ENCODE measurements at places on chromosomes 1 and 21.

DNA sequence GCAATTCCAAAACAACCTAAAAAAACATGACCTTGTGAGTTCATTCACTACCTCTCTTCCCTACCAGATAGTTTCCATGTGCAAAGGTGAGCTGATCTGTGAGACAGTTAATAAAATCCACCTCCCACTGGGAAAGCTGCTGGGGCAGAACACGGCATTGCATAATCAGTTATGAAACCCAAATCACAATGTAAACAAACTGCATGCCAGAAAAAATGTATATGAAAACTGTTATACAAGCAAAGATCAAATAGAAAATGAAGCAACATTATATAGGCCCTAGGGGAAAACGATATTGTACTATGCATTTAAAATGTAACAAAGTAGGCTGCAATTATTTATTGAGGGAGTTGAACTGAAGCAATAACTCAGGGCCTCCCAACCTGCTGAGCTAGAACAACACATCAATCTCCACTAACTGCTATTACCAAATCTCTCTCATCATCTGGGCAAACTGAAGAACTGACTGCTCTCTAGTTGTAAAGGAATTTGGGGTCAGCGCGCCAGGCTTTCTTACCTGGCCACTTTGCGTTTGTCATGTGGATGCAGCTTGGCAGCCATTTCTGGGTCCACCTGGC lies 31.0 kb downstream of the TRIT1 start:
- no peak for DNase-seq

- no peak for DNase-seq
Measured at GRCh38 chr1:43704838-43705237, 2.5 kb upstream of the ST3GAL3 start.

DNA sequence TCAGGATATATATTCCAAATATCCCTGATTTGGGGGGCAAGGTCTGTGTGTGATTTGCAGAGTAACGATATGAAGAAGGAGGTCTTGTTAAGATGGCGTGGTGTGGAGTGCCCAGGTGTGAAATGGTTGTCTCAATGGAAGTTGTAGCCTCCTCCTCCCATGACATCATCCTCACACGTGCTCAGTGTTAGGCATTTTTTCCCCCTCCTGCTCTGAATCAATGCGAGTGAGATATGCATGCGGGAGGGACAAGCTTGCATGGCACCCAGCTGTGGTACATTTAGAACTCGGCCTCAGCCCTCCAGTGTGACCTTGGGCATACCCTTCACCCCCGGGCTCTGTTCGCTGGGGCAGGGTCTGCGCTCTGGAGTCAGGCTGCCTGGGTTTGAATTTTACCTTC lies 55.6 kb downstream of the B3GALT5 start:
- no peak for DNase-seq

GRCh38 chr1:22074803-22075202 lies 22.3 kb downstream of the CDC42 start:
- no peak for DNase-seq

DNA sequence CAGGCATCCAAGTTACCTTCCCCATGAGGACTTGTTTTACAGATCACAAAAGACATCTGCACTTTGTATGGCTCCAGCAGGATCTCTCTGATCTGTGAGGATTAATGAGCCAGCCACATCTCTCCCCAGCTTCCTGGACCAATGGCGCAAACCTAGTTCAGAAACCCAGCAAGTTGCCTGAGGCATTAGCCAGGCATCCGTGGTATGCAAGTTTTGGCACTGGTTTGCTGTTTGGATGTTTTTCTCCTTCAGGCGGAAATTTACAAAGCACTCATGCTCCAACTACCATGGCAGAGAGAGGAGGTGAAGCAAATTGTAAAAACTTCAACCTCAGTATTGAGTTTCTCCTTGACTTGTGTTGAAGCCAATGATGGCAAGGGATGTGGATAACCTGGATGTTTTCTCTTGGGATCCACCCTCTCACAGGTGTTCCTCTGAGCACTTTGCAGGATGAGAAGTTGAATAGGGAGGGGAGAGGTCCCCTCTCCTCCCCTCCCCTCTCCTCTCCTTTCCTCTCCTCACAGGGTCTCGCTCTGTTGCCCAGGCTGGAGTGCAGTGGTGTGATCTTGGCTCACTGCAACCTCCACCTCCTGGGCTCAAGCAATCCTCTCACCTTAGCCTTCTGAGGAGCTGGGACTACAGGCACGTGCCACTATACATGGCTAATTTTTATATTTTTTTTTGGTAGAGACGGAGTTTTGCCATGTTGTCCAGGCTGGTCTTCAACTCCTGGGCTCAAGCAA lies 25.6 kb upstream of the ENO1 start:
- DNase-seq = no peak

GRCh38 chr1:153880024-153880423 lies 42.7 kb downstream of the GATAD2B start:
- DNase-seq = no peak

DNA sequence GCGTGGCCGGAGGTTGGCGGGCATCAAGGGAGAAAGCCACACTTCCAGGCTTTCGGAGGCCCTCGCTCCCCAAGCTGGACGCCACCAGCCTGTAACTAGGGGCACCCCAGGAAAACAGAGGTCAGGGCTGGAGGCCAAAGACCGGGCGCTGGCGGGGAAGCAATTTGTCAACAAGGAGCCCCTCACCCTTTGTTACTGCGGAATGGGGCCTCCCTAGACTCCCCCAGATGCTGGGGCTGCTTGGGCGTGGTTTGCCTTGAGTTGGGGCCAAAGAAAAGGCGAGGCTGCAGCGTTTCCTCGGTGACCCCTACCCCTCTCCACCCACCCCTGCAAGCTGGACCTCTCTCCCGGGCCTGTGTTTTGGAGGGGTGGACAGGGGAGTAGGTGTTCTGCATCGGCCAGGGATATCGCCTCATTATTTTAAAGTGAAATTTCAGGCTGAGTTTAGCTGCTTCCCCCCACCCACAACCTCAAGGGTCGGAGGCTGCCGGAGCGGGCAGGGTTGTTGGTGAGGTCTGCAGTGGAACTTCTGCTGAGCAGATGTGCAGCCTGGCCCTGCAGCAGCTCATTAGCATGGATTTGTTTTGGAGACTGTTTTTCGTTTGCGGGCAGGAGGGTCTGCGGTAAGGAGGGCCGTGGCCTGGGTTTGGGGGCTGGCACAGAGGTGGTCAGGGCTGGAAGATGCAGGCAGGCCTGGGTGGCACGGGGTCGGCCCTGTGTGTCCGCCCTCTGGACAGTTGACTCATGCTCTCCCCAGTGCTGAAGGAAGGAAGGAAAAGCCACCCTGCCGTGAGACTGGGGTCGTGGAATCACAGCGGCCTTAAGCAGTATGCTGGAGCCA lies 1.5 kb downstream of the NBL1 start:
- DNase-seq = no peak
